AG08396 (cell line): ENCODE measurements at places on chromosomes 11 and 22.
A peak's percentile ranks its signal among the peaks of the same experiment; 100 is the strongest.

GRCh38 chr11:34495724-34496377, 17.7 kb downstream of the ELF5 start:
- no peak for DNase-seq

DNA sequence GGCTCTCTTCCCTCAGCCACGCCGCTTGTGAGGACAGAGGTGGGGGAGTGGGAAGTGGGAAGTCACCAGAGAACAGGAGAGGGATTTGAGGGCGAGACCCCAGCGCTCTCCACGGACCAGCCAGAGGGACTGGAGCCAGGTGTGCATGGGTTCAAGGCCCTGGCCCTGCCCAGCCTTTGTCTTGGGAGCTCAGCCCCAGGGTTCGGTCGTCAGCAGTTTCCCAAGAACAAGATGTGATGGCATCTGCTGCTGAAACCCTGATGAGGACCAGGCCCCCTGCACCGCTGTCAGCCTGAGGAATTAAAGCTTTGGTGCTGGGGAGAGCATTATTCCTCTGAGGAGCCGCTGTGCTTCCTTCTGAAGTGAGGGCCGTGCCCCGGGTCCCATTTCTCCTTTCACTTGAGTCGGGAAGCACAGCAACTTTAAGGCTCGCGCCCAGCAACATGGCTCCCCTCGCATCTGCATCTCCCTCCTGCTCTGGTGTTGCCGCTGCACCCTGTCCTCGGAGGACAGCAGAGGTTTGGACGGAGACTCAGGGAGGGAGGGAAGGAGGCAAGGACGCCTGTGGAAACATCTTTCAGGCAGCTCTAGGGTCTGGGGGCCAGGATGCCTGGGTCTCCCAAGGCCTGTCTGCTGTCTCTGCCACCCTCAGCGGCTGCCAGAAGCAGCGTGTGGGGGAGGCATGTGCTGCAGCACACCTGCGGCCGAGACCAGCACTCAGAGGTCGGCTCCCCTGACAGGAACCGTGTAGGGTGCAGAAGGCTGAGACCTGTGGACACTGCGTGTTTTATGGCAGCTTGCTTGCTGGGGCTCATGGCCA, 3.8 kb downstream of the IFITM5 start:
- no peak for DNase-seq

DNA sequence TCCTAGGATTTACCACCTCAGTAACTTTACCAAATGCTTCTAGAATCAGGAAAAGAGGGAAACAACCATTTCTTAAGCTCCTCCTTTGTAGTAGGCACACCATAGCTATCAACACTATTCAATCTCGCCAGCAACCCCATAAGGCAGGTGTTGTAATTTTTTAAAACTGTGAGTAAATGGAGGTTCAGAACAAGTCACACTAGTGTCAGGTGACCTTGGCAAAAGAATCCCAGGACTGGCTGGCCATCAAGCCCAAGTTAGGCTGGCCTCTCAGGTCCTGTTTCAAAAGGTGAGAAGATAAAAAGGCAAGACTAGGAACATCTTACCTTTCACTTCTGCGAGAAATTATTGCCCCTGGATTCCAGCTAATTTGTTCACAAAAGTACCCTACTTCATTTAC, 713 bp downstream of the TOP3B start:
- DNase-seq, result no peak

GRCh38 chr11:65833297-65834030, at the start of gene SNX32:
Gene SNX32 (plus strand): TSS chr11:65833963. CDS start chr11:65834066, 103 bp downstream.
- DNase-seq, result peak; percentile 99

DNA sequence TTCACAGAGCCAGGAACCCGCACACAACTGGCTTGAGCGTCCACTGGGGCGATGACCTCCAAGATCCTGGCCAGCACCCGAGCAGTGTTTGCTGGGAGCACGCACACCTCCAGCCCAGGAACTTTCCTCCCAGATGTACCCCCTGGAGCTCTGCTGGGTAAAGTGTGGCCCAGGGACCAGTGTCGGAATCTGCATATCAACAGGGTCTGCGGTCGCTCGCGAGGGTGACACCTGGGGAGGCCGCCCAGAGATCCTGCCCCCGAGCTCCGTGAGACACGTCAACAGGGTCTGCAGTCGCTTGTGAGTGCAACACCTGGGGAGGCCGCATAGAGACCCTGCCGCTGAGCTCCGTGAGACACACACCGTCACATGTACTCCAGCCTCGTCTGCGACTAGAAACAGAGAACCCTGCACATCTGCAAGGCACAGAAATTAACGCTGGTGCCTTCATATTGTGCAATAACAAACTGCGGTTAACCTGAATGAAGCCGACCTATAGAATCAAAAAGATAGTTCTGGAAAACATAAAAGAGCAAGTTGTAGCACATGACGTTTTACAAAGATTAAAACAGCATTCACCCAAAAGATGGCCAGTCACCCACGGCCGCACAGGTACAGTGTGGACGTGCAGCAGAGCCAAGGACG, 172.4 kb downstream of the BRD1 start:
- DNase-seq, result no peak

GRCh38 chr11:36400766-36401455, 104.8 kb downstream of the PRR5L start:
- no peak for DNase-seq

DNA sequence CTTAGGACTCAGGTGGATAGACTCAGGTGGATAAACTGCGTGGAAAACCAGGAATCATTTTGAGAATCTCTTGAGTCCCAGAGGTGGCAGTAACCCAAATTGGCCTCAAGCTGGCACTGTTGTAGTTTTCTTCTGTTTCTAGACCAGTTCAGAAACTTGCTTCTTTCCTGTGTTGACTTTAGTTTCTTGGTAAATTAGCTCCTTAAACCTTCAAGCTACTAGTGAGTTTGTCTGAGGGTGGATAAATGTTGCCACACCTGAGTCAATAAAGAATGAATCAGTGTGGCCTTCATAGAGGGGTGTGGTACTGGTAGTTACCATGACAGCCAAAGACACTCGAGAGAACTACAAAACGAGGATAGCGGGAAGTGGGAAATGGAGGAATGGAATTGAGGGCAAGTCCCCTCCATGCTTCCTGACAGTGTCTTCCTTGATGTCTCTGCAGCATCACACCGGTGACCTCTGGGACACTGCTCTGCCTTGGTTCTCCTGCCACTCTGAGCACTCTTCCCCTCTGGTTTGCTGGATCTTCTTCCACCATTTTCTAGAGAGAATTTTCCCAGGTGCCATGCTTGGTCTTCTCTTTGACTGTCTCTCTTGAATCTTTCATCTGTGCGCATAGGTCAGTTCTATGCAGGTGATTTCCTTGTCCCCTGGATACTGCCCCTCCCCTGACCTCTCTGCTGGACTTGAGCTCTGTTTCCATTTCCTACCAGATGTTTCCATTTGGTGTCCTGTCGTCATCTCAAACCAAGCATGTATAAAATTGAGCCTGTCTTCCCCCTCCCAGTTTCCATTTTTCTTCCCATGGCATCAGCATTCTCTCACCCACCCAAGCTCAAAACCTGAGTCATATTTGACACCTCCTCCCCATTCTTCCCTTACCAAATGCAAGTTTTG, 7.2 kb downstream of the POLD4 start:
- DNase-seq, result no peak

DNA sequence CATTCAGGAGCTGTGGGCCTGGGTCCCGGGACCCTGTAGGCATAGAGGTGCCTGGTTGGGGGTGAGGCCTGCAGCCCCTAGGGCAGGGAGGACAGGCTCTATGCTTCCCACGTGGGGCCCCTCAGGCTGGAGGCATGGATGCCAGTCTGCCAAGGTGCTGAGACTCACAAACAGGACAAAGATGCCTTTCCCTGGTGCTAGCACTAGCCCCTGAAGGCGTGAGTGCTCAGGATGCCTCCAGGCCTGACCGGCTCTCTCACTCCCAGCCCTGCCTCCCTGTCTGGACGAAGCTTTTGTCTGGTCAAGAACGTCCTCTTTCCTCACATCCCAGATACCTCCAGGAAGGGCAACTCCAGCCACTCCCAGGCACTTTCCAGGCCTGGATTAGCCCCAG, 2.1 kb downstream of the CDC42BPG start:
- no peak for DNase-seq

DNA sequence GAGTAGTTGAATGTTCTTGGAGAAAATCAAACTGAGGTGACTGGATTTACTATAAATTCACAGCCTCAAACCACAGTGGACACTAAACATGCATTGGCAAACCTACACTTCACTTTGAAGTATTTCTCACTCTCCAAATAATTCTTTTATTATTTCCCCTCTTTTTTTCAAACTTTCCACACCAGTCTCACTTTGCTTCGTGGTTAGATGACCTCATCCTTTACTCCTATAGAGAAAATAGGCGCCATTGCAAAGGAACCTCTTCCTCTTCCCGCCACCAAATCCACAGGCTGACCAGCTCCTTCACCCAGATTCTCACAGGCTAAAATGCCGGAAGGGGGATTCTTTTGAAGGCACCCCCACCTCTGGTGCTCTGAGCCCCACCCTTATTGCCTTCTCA, 33.4 kb downstream of the HTR3A start:
- DNase-seq, result no peak

DNA sequence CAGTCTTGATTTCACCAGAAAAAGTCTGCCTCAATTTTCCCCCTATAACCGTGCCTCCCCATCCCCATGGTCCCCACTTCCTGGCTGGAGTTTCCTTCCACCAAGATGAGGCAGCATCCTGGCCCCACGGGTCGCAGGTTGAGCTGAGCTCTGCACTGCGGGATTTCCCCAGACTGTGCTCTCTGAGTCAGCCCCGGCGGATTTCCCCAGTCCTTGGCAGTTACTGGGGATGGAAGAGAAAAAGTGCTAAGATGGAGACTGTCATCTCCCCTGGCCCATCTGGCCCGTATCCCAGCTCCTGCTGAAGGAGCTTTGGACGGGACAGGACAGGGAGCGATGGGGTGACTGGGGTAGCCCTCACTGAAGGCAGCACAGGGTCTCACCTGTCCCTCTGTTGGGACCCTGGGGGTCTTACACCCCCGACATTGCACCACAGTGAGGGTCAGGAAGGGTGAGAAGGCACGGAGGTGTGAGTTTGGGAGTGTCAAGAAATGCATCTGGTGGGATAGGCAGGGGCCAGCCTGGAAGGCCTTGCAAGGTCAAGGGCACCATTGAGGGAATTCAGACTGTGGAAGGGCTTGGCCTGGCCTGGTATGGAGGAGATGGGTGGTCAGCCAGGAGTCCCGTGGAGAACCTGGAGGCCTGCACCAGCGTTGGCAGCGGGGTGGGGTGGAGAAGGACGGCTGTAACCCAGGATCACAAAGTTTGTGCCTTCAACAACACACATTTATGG, 36.5 kb downstream of the NADSYN1 start:
- no peak for DNase-seq

DNA sequence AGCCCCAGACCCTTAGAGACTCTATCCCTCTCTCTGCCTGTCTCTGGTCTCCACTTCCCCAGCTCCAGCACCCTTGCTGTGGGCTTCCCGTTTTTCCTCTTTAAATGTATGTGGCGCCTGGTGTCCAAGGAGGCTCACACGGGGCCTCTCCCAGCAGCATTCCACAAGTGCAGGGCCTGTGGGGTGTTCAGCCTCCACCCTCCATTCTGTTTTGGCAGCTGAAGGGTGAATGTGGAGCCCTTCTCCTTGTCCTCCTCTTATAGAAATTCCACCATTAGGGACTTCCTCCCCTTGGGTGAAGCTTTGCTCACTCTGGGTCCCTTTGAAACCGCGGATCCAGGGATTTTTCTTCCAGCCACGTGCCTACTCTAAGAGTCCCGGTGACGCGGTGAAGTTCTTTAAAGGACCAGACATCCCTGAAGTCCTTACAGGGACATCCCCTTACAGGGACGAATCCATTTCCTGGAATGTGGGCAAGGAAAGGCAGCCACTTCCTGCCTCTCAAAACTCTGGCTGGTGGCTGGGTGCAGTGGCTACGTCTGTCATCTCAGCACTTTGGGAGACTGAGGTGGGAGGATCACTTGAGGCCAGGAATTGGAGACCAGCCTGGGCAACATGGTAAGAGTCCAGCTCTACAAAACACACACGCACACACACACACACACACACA, 1.6 kb upstream of the TSPAN18 start:
- no peak for DNase-seq

- no peak for DNase-seq
Observed at GRCh38 chr11:134807997-134808396, 396.0 kb upstream of the B3GAT1 start.

DNA sequence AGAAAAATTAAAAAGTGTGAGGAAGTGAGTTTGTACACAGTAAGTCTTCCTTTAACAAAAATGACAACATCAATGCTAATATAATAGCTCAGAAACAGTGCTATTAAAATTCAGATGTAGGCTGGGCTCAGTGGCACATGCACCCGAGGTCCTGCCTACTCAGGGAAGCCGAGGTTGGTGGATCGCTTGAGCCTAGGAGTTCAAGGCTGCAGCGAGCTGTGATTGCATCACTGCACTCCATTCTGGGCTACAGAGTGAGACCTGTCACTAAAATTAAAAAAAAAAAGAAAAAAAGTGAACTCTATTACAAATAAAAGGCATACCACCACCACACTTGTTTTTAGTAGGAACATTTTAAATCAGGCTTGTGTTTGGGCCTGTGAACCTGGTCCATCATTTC, 39.2 kb upstream of the PAX6 start:
- no peak for DNase-seq

DNA sequence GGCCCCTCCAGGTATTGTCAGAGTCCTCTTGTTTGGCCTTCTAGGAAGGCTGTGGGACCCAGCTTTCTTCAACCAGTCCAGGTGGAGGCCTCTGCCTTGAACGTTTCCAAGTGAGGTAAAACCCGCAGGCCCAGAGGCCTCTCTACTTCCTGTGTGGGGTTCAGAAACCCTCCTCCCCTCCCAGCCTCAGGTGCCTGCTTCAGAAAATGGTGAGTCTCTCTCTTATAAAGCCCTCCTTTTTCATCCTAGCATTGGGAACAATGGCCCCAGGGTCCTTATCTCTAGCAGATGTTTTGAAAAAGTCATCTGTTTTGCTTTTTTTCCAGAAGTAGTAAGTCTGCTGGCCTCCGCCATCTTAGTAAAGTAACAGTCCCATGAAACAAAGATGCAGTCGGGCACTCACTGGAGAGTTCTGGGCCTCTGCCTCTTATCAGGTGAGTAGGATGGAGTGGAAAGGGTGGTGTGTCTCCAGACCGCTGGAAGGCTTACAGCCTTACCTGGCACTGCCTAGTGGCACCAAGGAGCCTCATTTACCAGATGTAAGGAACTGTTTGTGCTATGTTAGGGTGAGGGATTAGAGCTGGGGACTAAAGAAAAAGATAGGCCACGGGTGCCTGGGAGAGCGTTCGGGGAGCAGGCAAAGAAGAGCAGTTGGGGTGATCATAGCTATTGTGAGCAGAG, at the start of gene CD3E:
TSS of gene CD3E (plus strand) at position 163 of the 681 bp plus-strand sequence. CDS start at position 386, 223 bp downstream.
- DNase-seq, result no peak

DNA sequence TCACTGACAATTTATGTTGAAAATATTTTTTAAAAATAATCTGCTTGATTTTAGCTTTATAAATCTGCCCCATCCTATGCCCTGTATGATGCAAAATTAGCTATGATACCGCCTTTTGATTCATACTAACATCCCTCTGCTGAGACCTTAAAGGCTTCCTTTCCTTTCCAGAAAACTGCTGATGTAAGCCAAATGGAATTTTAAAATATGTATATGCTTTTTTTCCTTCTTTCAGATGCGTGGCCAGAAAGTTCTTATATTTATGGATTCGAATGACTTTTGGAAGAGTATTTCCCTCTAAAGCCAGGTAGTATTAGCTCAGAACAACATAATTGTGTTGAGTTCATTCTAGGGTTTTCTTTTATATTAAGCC, 34.5 kb downstream of the SFI1 start:
- DNase-seq, result no peak
